ENCODE measurements at places on chromosomes 7 and 10. TPM values are rescaled to one million over a fixed set of nuclear protein-coding genes. Genes with fewer than 3 reads are reported as not detected.

The SPOCK2 gene
- 0.51 TPM for total RNA-seq

The KLF14 gene
- 0.03 TPM for total RNA-seq

The MYL7 gene
- total RNA-seq: not detected

The VWDE gene
- total RNA-seq: 0.43 TPM

The ADCYAP1R1 gene
- not detected for total RNA-seq

The CDH23 gene
- total RNA-seq: 1.9 TPM

The ASAH2 gene
- total RNA-seq: 2.2 TPM

The MALRD1 gene
- total RNA-seq: not detected

The CNOT4 gene
- 11.4 TPM for total RNA-seq

The MMD2 gene
- total RNA-seq: not detected

The HIBADH gene
- 47.1 TPM for total RNA-seq

The YKT6 gene
- 122 TPM for total RNA-seq

The CYP2C8 gene
- total RNA-seq: not detected

The OR2A12 gene
- total RNA-seq: not detected

The SAMD9 gene
- 3.3 TPM for total RNA-seq

The PALS2 gene
- total RNA-seq: 17.9 TPM

The ZNF727 gene
- total RNA-seq: not detected

The PDK4 gene
- 25.7 TPM for total RNA-seq

The GRM8 gene
- not detected for total RNA-seq

The NEUROD6 gene
- total RNA-seq: not detected

The CTBP2 gene
- total RNA-seq: 120 TPM

The WDR91 gene
- total RNA-seq: 8.9 TPM

The LDB3 gene
- total RNA-seq: 0.06 TPM

The AKR1C8 gene
- total RNA-seq: not detected

The SPDYE8 gene
- total RNA-seq: not detected

The PNLIPRP3 gene
- total RNA-seq: not detected

The PIP gene
- total RNA-seq: 0.64 TPM

The AGBL3 gene
- total RNA-seq: 0.92 TPM

The PSPH gene
- total RNA-seq: 22.2 TPM

The MAT1A gene
- 0.10 TPM for total RNA-seq

The GRK5 gene
- 11.3 TPM for total RNA-seq

The SEMA3C gene
- total RNA-seq: 75.5 TPM

The SHTN1 gene
- total RNA-seq: 25.9 TPM

The DDX50 gene
- 35.3 TPM for total RNA-seq

The ANXA7 gene
- 130 TPM for total RNA-seq

The NAT16 gene
- total RNA-seq: 0.12 TPM

The PKD2L1 gene
- 0.05 TPM for total RNA-seq

The AOAH gene
- 0.15 TPM for total RNA-seq
